ENCODE measurements at places on chromosomes 16 and 17.
A peak's percentile ranks its signal among the peaks of the same experiment; 100 is the strongest.

DNA sequence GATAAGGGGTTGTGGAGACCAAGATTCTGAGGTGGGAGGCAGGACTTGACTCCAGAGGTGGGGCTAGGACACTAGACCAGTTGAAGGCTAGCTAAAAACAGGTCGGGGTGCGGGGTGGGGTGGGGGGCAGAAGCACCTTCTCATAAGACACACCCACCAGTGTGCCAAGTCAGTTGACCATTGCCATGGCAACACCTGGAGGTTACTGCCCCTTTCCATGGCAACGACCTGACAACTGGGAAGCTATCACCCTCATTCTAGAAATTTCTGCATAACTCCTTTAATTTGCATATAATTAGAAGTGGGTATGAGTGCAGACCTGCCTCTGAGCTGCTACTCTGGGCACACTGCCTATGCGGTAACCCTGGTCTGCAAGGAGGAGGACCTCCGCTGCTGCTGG, 53.9 kb upstream of the ALOX12 start:
- no peak for DNase-seq

DNA sequence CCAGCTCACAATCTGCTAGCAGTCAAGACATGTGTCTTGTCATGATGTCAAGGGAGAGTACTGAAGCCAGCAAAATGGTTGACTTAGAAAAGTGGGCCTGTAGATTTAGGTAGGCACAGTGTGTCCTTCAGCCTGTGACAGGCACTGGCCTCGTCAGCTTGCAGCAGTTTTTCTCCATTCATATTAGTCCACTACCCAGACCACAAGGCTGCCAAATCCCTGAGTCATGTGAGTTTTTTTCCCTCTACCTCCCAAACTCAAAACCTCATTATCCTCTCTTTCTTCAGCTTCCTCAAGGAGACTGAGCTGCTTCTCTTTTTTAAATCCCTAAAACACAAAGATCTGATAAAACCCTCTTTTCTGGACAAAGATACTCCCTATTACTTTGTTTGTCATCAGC, 102.6 kb upstream of the HS3ST3A1 start:
- DNase-seq: no peak

DNA sequence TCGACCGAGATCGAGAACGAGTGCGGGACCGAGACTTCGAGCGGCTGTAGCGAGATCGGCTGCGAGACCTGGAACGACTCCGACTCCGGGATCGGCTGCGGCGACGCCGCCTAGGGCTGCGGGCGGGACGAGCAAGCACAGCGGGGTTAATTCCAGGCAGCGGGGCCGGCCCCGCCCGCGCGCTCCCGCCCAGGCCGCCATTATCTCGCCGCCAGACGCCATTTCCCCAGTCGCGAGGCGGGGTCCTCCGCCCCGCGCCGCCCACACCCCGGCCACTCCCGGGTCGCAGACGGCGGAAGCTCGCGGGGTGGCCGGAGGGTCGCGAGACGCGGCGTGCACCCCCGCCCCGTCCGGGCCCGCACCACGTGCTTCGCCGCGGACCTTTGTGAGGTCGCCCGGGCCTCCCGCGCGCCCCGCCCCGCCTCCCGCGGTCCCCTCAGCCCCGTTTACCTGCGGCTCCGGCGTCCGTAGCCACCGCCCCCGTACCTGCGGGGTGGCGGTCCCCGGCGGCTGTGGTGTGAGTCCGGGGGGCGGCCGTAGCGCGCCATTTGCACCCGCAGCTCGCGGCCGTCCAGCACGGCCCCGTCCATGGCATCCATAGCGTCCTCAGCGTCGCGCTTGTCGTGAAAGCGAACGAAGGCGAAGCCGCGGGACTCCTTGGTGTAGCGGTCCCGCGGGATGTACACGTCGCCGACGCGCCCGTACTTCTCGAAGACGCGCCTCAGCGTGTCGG, 616 bp downstream of the SRSF2 start:
- peak; percentile 84 for DNase-seq

DNA sequence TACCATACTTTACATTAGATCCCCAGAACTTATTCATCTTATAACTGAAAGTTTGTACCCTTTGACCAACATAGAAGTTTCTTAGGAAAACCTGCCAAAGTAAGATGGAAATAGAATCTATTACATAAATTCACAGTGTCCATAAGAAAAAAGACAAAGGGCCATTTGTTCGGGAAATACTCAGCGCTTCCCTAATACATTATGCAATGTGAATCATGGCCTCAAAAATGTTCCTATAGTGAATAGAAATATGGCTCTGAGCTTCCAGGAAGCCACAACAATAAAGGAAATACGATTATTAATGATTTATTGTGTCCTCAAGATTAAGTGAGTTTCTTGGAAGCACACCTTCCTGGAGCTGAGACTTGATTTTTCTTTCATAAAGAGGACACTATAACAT, 51.5 kb downstream of the GPRC5B start:
- DNase-seq: no peak

DNA sequence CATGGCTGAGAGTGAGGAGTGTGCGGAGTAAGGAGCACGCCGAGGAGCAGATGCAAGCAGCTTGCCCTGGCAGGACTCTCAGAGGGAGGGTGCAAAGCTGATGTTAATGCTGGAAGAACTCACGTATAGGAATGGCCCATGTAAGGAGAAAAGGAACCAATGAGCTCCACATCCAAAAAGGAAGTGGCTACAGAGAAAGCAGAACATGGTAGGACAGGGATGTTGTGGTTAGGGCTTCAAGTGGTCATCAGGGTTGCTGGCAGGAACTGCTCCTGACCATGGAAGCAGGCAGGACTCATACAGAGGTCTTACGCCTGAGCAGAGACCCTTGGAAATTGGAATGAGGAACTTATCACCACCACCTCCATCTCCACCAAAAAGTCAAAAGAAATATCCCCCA, 5.2 kb downstream of the MYO1D start:
- peak; percentile 36 for DNase-seq

DNA sequence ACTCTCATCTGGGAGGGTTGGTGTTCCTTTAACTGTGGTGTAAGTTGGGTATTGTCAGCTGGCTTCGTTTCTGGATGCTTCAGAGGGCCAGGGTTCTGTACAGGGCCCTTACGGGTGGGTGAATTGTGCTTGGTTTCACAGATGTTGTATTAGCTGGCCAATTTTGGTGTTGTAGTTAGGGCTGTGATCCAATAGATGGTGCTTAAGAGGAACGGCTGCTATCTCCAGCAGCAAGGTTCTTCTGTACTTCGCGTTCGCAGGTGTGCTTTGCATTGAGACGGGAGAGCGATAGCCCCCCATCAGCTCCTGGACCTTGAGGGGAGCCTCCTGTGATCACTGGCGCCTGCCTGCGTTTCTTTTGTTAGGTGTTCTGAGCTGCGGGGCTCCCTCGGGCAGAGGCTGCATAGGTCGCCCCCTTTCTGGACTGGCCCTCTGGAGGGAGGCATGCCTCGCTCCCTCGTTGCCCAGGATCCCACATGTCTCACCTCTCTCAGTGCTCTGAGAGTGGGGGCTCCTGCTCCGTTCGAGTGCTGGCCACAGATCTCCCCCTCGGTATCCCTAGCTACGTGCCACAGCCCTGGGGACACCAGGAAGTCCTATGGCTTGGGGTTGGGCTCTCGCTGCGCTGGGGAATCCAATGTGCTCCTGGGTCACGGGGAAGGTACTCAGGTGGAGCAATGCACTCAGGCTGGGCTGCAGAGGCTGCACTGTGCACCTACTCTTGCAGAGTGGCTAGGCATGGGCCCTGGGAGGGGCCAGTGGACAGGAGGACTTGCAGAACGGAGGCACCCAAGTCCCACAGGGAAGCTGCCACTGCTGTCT, 837 bp upstream of the PRDM7 start:
- no peak for DNase-seq

GRCh38 chr16:930511-930910, 40.3 kb downstream of the LMF1 start:
- DNase-seq: no peak

DNA sequence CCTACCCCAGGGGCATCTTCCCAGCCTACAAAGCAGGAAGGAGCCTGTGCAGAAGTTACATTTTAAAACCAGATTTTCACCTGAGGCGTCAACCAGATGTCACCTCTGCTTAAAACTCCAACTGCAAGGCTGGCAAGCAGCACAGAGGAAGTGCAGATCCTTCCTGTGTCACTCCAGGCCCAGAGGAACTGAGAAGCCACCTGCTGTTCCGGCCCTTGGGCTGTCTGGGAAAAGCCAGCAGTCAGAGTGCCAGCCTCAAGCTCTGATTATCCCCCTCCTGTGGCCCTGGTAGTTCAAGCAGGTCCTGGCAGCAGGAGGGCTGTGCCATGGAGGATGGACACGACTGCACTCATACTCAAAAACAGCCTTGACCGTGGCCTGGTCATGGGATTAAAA, 10.2 kb downstream of the POLR2C start:
- DNase-seq: no peak

- peak; percentile 38 for DNase-seq
Measured at GRCh38 chr17:48544349-48545021, 424 bp downstream of the HOXB2 start.

- no peak for DNase-seq
Measured at GRCh38 chr17:15238057-15238456, 27.1 kb downstream of the PMP22 start.

GRCh38 chr16:82991410-82991809, 364.6 kb downstream of the CDH13 start:
- DNase-seq: no peak

DNA sequence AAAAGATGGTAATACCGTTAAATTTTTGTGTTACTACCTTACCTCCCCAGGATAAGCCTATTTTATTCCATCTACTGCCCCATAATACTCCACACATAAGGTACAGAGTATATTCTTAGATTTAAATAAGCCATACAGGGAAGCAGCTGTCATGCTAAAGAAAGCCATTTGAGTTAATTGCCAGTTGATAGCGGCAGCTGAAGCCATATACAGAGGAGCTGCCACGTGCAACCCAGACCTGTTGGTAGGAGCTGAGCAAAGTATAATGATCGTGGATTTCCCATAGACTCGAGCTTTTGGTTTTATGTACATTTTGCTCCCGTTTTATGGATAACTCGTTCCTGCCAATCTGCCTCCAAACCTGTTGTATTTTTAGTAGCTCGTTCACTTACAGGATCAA, 12.0 kb downstream of the CPSF4L start:
- no peak for DNase-seq

DNA sequence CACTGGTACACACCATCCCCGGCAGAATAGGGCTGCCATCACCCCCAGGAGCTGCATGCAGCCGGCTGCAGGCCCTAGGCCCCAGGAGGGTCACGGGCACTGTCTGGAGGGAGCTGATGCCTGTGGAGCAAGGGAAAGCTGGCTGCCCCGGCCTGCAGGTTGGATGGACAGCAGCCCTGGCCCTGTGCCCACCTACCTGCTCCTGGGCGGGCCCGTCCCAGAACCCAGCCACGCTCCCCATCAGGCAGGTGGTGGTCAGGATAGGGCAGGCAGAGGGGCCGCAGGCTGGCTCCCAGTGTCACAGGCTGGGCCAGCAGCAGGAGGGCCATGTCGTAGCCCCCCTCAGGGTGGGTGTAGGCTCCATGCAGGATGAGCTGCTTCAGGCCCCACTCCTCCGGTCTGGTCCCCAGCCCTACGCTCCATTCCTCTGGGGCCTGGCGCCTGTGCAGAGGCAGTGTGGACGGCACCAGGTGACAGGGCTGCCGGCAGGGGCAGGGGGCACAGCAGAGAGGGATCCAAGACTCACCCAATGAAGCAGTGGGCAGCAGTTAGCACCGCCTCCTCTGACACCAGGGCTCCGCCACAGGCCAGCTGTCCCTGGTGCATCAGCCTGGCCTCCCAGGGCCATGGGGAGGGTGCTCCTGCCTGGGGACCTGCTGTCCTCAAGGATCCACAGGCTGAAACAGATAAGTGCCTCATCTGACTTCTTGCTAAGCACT, 4.0 kb downstream of the PRSS53 start:
- no peak for DNase-seq

GRCh38 chr16:54582631-54583250, 296.2 kb upstream of the IRX3 start:
- DNase-seq: no peak

GRCh38 chr17:78707016-78707415, 75.1 kb downstream of the CYTH1 start:
- no peak for DNase-seq

- no peak for DNase-seq
Measured at GRCh38 chr16:84379709-84380362, 11.5 kb downstream of the ATP2C2 start.

- no peak for DNase-seq
Measured at GRCh38 chr16:52649870-52650269, 102.9 kb upstream of the TOX3 start.

- peak; percentile 51 for DNase-seq
Measured at GRCh38 chr17:45143767-45144198, 4.5 kb upstream of the HEXIM1 start.

DNA sequence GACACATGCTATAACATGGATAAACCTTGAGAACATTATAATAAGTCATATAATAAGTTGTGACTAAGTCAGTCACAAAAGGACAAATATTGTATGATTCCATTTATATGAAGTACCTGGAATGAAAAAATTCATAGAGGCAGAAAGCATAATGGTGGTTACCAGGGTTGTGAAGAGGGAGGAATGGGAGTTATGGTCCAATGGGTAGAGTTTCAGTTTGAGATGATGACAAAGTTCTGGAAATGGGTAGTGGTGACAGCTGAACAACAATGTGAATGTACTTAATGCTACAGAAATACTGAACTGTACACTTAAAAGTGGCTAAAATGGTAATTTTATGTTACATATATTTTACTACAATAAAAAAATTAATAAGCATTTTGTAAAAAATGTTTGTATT, 49.7 kb downstream of the MYO1D start:
- no peak for DNase-seq

DNA sequence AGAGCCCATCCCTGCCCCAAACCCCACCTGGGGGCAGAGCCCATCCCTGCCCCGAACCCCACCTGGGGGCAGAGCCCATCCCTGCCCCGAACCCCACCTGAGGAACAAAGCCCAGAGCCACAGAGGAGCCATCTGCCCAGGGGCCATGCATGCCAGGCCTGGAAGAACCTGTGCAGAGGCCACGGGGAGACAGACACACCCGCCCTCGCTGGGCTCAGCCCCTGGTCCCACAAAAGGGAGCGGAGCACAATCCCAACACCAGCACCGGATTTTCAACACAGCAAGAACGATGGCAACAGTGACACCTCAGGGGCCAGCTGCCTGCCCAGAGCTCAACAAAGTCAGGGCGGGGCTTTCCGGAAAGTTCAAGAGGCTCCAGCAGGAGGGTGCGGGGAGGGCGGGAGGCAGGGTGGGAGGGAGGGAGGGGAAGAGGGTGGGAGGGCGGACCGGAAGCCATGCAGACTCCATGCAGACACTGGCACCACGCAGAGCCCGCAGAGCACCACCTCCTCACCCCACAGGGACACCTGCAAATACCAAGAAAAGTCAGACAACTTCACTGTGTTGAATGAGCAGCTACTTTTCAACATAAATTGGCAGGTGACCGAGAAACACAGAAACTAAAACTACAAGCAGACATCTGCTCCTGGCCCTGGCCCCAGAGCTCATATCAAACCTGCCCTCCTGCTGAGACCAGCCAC, 27.9 kb upstream of the C16orf95 start:
- no peak for DNase-seq
